Activated CD4-positive, alpha-beta T cell treated with anti-CD3 and anti-CD28 coated beads, Interleukin-2, amount 10 ng/mL, durations not matched to agents 7 days and 5 days (primary cell): ENCODE measurements at places on chromosomes 4 and X. TPM values are rescaled to one million over a fixed set of nuclear protein-coding genes. Genes with fewer than 3 reads are reported as not detected.

DNA sequence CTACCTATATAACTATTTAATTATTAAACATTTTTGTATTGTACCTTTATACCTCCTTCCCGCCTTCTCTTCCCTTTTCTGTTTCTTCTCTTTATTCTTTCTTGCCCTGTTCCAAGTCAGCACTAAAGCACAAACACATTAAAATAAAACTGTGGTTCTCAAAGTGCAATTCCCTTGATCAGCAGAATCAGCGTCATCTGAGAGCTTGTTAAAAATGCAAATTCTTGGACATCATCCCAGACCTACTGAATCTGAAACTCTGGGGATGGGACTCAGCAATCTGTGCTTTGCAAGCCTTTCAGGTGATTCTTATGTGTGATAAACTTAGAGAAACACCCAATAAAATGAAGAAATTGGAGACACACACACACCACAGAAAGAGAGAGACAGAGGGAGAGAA is 178.4 kb upstream of the BMP3 start:
- H3K4me3 ChIP-seq = no peak overlapping the region
- no peaks in the 10 kb centered on the region for H3K36me3 ChIP-seq

NDST4 gene
- not detected for total RNA-seq

GRCh38 chrX:20527558-20528011 is 260.9 kb upstream of the RPS6KA3 start:
- no peak overlapping the region for H3K4me3 ChIP-seq
- H3K4me1 ChIP-seq = peaks cover 20% of the 10 kb centered on the region
- no peak for DNase-seq

DNA sequence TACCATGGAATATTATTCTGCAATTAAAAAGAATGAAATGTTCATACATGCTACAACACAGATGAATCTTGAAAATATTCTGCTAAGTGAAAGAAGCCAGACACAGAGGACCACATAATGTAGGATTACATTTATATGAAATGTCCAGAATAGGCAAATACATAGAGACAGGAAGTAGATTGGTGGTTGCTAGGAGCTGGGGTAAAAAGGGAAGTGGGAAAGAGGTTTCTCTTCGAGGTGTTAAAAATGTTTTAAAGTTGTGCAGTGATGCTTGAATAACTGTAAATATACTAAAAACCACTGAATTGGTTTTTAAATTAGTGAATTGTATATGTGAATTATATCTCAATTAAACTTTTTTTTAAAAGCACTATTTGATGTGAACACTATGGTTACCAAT is 3.6 kb upstream of the NXT2 start:
- no peak for DNase-seq
- H3K27ac ChIP-seq = no peak overlapping the region
- H3K27me3 ChIP-seq = peaks cover 16% of the 10 kb centered on the region
- H3K36me3 ChIP-seq = no peaks in the 10 kb centered on the region
- H3K4me1 ChIP-seq = peaks cover 18% of the 10 kb centered on the region

ACTRT1 gene
- not detected for total RNA-seq

TCEAL7 gene
- total RNA-seq = not detected

GRCh38 chrX:19811807-19812604 is 75.4 kb downstream of the SH3KBP1 start:
- peaks cover 30% of the 10 kb centered on the region for H3K36me3 ChIP-seq
- H3K27ac ChIP-seq = peak overlapping the region; percentile 36
- no peak overlapping the region for H3K4me3 ChIP-seq
- H3K27me3 ChIP-seq = no peaks in the 10 kb centered on the region
- no peak for DNase-seq

DNA sequence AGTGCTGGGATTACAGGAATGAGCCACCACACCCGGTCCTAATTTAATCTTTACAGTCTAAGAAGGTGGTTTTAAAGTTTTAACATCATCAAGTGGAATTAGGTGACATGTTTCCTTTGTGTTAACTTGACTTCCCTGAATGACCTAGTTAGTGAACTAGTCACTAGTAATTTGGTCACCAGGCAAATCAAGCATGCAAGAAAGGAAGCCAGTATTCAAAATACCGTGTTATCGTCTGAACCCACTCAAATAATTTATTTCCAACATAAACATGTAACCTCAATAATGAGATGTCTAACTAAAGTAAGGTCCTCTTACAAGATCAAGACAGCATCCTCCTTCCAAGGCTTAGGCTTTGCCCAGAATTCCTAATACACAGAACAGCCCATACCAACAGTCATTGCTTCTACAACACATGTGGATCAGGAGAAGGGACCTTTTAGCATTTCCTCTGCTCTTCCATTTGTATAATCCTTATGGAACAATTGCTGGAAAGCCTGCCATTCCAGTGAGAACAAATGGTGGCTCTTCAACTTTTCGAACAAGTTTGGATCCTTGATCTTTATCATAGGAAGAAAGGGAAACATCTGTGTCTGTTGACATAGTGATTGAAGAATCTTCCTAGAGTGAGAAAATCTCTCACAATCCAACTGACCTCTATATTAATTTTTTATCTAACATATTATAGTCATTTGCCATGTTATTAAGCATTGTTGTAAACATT is 97.2 kb downstream of the ANXA3 start:
- H3K27ac ChIP-seq = no peak overlapping the region
- no peaks in the 10 kb centered on the region for H3K36me3 ChIP-seq
- peaks cover 28% of the 10 kb centered on the region for H3K4me1 ChIP-seq
- no peak overlapping the region for H3K4me3 ChIP-seq
- peaks cover 2% of the 10 kb centered on the region for H3K27me3 ChIP-seq

PCYT1B gene
- not detected for total RNA-seq

DCAF4L1 gene
- total RNA-seq = 0.19 TPM
